Heart right ventricle (tissue), 16 donors: ENCODE measurements at places on chromosomes 5 and 9. TPM values are rescaled to one million over a fixed set of nuclear protein-coding genes. Genes with fewer than 3 reads are reported as not detected.

Gene SPINK13
- total RNA-seq = not detected

Gene CNTNAP3B
- total RNA-seq = 2.8 TPM

Gene PCDHA11
- not detected for total RNA-seq

Gene TXNDC15
- 44.2 TPM for total RNA-seq

Gene PCDHA5
- total RNA-seq = not detected

DNA sequence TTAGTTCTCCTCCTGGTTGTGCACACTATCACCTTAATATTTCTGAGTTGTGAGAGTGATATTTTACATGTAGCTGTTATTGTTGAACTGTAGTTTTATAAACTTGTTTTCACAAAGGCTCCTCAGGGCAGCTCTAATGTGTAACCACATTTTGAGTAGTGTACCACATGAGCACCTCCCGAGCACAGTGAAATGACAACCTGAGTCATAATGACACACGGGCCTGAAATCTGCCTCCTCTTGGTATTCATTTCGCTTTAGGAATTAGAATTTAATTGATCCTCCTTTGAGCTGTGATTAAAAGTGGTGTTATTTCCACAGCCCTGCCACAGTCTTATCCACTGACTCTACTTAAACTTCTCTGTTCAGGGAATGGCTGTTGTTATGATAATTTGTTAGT lies 7.9 kb downstream of the MTRR start:
- peaks cover 79% of the 10 kb centered on the region for H3K36me3 ChIP-seq
- H3K27ac ChIP-seq = no peak overlapping the region

GRCh38 chr5:368183-369084 lies 46.9 kb downstream of the AHRR start:
- H3K27ac ChIP-seq = no peak overlapping the region
- no peak overlapping the region for H3K4me3 ChIP-seq
- no peak for DNase-seq
- no peaks in the 10 kb centered on the region for H3K36me3 ChIP-seq
- no peaks in the 10 kb centered on the region for H3K4me1 ChIP-seq

DNA sequence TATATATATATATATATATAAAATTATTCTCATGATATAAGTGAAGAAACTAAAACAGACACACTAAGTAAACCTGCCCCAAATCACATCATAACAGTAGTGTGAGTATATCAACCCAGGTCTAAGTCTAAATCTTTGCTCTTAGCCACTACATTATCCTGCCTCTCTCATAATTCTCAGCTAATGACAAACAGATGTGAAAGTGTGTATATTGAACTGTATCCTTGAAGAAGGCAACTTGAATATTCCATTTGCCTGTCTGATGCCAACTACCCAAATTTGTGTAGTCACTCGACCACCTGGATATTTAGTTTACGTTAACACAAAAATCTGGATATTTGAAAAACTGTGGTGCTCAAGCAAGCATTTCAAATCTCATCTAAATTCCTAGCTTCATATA lies 97.4 kb downstream of the PPP2R2B start:
- DNase-seq = no peak
- no peak overlapping the region for H3K27ac ChIP-seq
- H3K4me3 ChIP-seq = no peak overlapping the region
- no peaks in the 10 kb centered on the region for H3K27me3 ChIP-seq

GRCh38 chr5:69167929-69168328 lies 979 bp downstream of the CCNB1 start:
- peak overlapping the region; percentile 47 for H3K4me3 ChIP-seq
- peaks cover 25% of the 10 kb centered on the region for H3K36me3 ChIP-seq
- H3K27ac ChIP-seq = no peak overlapping the region

GRCh38 chr9:90665072-90665471 lies 22.4 kb upstream of the DIRAS2 start:
- H3K27ac ChIP-seq = no peak overlapping the region
- no peaks in the 10 kb centered on the region for H3K27me3 ChIP-seq
- no peaks in the 10 kb centered on the region for H3K36me3 ChIP-seq
- no peak for DNase-seq

DNA sequence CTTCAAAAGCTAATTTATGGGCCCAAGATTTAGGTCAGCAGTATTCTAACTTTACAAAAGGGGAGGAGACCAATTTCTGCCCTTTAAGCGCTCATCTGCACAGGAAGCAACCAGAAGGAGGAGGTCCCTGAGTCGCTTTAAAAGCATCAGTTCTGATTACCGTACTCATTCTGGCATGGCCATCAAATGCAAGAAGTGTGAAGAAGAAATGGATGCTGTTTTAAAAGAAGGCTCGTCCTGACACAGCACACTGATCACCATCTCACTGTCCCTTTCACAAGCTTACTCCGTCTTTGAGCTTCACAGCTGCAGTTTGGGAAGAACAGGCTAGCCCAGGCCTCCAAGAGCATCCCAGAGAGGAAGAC lies 17.5 kb downstream of the ZNF608 start:
- no peak for DNase-seq
- no peak overlapping the region for H3K4me3 ChIP-seq
- no peak overlapping the region for H3K27ac ChIP-seq
- no peaks in the 10 kb centered on the region for H3K27me3 ChIP-seq

DNA sequence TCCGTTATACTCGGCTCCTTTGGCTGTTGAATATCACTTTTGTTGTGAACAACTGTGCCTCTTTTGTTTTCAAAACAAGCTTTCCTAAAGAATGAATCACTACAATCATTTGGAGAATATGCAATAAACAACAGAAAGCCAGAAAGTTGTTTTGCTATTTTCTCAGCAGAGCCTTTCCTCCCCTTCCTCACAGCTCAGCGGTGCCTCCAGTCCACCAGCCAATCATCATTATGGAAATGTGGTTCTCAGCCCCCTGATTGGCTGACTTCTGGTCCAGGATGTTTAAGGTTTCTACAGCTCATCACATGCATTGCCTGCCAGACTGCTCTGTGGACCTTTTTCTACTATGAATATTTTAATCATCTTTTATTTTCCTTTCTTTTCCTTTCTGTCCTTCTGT lies 9.1 kb upstream of the ZNF608 start:
- H3K36me3 ChIP-seq = no peaks in the 10 kb centered on the region
- H3K27ac ChIP-seq = no peak overlapping the region
- no peaks in the 10 kb centered on the region for H3K4me1 ChIP-seq
- no peak overlapping the region for H3K4me3 ChIP-seq
- DNase-seq = no peak

- H3K4me1 ChIP-seq = no peaks in the 10 kb centered on the region
- no peak overlapping the region for H3K4me3 ChIP-seq
- no peak for DNase-seq
- no peaks in the 10 kb centered on the region for H3K36me3 ChIP-seq
These were observed 201.3 kb downstream of the HSD17B3 start for GRCh38 chr9:96100385-96101300.

DNA sequence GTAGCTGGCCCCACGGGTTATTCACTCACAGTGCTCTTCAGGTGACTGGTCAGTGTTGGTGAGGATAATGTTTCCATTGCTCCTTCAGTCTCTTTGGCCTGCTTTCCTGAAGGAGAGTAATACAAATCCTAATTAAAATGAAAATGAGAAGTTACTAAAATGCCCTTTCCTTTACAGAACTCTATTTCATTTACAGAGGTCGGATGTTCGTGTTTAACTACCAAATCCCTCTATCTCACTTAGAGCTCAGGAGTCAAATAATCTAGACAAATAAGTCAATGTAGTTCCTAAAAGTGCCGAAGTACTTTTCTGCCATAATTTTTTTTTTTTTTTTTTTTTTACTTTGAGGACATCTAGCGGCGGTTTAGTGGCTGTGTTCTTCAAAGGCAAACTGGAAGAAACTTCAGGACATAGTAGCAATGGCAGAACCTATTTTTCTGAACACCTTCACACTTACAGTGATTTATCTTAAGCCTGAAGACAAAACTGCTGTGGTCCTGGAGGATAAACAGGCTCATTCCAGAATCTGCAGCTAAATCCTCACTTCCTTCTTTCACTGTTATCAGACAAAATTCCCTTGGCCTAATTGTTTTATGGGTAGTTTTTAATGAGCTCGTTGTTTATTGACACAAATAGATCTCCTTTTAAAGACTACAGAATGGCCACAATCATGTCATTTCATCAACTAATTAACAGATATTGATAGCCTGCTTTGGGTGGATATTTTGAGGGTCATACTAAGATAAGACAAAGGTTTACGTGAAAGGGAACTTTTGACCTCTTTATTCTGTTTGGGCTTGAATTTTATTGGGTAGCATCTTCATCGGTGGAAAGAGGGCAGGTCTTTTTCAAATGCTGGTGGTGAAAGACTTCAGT lies 207.6 kb upstream of the DMRTA1 start:
- no peaks in the 10 kb centered on the region for H3K27me3 ChIP-seq
- H3K36me3 ChIP-seq = no peaks in the 10 kb centered on the region
- no peak overlapping the region for H3K27ac ChIP-seq
- H3K4me1 ChIP-seq = no peaks in the 10 kb centered on the region

- H3K36me3 ChIP-seq = no peaks in the 10 kb centered on the region
- no peaks in the 10 kb centered on the region for H3K27me3 ChIP-seq
- no peak overlapping the region for H3K4me3 ChIP-seq
- no peaks in the 10 kb centered on the region for H3K4me1 ChIP-seq
- no peak overlapping the region for H3K27ac ChIP-seq
These were observed 714.6 kb downstream of the SEMA5A start for GRCh38 chr5:8831251-8831650.

- no peaks in the 10 kb centered on the region for H3K4me1 ChIP-seq
- H3K27ac ChIP-seq = no peak overlapping the region
- no peaks in the 10 kb centered on the region for H3K36me3 ChIP-seq
These were observed 6.6 kb upstream of the PCSK1 start for GRCh38 chr5:96439477-96440184.

DNA sequence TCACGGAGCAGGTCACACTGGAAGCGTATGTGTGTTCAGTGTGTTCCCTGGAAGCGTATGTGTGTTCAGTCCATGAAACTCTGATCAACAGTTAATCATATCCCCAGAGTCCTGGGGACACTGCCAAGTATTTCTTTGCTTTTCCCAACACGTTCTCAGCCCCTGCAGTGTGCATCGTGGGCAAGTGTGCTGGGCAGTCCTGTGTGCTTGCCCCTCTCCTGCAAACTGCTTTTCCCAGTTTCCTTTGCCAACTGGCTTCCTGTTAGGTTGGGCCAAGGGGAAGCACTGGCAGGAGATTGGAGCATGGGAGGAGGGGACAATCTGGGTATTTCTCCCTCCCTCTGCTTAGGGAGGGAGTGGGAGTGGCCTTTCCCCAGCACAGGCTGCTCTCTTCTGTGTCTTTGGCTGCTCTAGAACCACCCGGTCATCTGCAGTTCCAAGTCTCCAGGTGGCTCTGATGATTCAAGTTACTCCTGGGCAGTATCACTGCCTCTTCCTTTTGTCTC lies 36.8 kb upstream of the NEK6 start:
- H3K4me1 ChIP-seq = peaks cover 3% of the 10 kb centered on the region
- H3K27me3 ChIP-seq = no peaks in the 10 kb centered on the region
- DNase-seq = no peak
- H3K36me3 ChIP-seq = no peaks in the 10 kb centered on the region
- peak overlapping the region; percentile 59 for H3K27ac ChIP-seq

DNA sequence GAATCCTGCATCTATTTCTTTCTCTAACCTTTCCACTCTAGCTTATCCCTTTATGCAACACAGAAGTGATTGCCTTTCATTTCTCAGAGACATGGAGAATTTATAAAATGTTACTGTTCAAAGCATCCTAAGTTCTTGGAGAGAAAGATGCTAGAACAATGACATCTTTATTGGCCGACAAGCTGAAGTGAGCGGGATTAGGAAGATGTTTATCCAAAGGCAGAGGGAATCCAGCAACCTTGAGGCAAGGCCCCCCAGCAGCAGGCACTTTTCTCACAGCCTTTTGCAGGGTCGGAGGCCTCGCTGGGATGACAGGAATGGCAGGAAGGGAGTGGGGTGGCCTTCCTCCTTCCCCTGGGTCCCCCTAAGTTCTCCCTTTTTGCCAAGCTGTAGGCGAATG lies 204.8 kb downstream of the GAPVD1 start:
- peaks cover 19% of the 10 kb centered on the region for H3K4me1 ChIP-seq
- H3K27me3 ChIP-seq = no peaks in the 10 kb centered on the region
- no peak overlapping the region for H3K4me3 ChIP-seq

DNA sequence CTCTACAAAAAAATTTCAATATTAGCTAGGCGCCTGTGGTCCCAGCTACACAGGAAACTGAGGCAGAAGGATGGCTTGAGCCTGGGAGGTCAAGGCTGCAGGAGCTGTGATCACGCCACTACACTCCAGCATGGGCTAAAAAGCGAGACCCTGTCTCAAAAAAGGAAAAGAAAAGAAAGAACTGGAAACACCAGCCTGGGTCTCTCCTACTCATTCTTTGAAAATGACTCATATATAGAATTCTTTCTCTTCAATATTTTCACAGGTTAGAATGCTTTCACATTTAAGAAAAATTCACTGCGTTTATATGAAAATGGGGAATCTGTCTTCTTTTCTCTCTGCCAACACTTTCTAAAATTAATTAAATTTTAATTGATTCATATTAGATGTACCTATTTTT lies 115.6 kb downstream of the TRPM6 start:
- no peaks in the 10 kb centered on the region for H3K27me3 ChIP-seq
- no peak overlapping the region for H3K4me3 ChIP-seq
- H3K36me3 ChIP-seq = no peaks in the 10 kb centered on the region
- no peak overlapping the region for H3K27ac ChIP-seq
- no peaks in the 10 kb centered on the region for H3K4me1 ChIP-seq
- DNase-seq = no peak

GRCh38 chr5:145872486-145872885 lies 328 bp downstream of the GRXCR2 start:
- no peaks in the 10 kb centered on the region for H3K36me3 ChIP-seq
- H3K27ac ChIP-seq = no peak overlapping the region
- no peaks in the 10 kb centered on the region for H3K4me1 ChIP-seq
- no peak for DNase-seq

DNA sequence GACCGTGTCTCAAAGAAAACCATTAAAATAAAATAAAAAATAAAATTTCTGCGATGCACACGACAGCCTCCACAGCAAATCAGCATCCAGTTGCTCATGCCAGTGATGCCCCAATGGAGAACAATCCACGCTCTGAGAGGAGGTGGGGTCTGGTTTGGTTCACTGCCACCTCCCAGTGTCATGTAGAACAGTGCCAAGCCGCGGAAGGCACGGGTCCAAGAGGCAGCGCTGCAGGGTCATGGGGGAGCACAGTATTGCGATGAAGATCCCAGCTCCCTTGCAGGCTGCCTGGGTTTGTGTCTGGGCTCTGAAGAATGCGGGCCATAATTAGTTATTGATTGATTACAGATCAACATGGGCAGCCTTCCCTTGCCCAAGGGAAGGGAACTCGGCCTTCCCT lies 6.1 kb upstream of the CACFD1 start:
- no peak for DNase-seq
- no peak overlapping the region for H3K27ac ChIP-seq
- H3K4me1 ChIP-seq = no peaks in the 10 kb centered on the region
- no peaks in the 10 kb centered on the region for H3K36me3 ChIP-seq

DNA sequence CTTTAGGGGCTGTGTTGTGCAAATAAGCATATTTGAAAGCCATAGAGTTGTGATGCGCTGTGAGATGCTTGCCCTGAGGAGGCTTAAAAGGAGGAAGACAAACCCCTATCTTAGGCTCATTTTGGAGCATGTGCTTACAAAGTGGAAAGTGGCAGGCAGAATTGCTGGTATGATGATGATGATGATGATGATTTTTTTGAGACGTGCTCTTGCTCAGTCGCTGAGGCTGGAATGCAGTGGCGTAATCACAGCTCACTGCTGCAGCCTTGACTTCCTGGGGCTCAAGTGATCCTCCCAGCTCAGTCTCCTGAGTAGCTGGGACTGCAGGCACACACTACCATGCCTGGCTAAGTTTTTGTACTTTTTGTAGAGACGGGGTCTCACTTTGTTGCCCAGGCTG lies 1.7 kb downstream of the CNOT8 start:
- H3K27me3 ChIP-seq = no peaks in the 10 kb centered on the region
- no peak for DNase-seq
- H3K4me1 ChIP-seq = peaks cover 54% of the 10 kb centered on the region
- peaks cover 21% of the 10 kb centered on the region for H3K36me3 ChIP-seq
